Mesenchymal stem cell (in vitro differentiated cells and primary cell): ENCODE measurements at places on chromosomes 3 and 15.

GRCh38 chr3:53773611-53774368 is 72.4 kb downstream of the CHDH start:
- peaks cover 2% of the 10 kb centered on the region for H3K4me1 ChIP-seq
- no peak overlapping the region for H3K27ac ChIP-seq
- peaks cover 41% of the 10 kb centered on the region for H3K27me3 ChIP-seq

DNA sequence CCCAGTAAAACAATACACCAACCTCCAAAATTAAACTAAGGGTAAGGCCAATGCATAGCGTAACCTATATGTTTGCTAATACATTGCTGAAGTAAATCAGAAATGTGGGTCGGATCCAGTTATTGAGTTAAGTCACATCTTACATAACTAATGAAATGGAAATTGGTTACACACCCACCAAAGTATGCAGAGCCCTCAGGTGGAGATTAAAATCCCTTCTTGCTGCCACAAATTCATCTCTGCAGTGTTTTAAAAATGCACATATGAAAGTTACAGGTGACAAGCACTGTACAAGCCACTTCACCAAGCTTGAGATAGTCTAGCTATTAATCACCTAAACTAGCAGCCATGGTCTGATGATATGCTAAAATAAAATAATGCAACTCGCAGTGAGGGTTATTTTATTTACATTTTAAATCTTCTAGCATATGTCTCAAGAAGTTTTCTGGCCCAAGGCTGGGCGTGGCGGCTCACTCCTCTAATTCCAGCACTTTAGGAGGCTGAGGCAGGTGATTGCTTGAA is 130.6 kb downstream of the AQP9 start:
- no peak for DNase-seq
- peaks cover 4% of the 10 kb centered on the region for H3K27me3 ChIP-seq
- H3K4me3 ChIP-seq = no peak overlapping the region
- no peaks in the 10 kb centered on the region for H3K36me3 ChIP-seq

- H3K27ac ChIP-seq = no peak overlapping the region
- H3K4me3 ChIP-seq = no peak overlapping the region
- no peaks in the 10 kb centered on the region for H3K27me3 ChIP-seq
- peaks cover 41% of the 10 kb centered on the region for H3K36me3 ChIP-seq
- peaks cover 18% of the 10 kb centered on the region for H3K4me1 ChIP-seq
Measured at GRCh38 chr15:59313641-59314332, 58.9 kb downstream of the MYO1E start.

DNA sequence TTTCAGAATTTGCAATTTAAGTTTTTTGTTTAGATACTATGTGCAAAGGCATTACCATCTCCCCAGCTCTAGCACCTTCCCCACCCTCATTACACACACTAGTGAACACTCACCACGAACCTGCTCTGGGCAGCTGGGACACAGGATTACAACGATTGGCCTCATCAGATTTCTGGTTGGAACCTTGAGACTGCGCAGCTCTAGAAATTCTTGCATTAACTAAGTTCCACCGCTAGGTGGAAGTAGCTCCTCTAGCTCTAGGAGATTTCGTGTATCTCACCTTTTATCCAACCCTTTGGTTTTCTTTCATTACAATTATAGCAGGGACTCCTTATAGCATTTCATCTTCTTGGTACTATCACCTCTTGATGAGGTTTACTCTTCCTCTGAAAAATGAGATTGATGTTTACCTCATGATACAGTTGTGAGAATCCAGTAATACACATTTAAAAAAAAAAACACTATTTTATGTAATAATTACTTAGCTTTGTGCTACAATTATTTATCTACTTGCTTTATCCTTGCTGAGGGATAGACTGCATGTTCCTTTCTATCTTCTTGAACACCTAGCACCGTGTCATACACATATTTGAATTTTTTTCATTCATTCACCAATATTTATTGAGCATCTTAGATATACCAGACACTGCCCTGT is 28.7 kb upstream of the PLOD2 start:
- no peaks in the 10 kb centered on the region for H3K36me3 ChIP-seq
- H3K27ac ChIP-seq = no peak overlapping the region
- DNase-seq = peak; percentile 68
- no peak overlapping the region for H3K4me3 ChIP-seq
- H3K27me3 ChIP-seq = no peaks in the 10 kb centered on the region

DNA sequence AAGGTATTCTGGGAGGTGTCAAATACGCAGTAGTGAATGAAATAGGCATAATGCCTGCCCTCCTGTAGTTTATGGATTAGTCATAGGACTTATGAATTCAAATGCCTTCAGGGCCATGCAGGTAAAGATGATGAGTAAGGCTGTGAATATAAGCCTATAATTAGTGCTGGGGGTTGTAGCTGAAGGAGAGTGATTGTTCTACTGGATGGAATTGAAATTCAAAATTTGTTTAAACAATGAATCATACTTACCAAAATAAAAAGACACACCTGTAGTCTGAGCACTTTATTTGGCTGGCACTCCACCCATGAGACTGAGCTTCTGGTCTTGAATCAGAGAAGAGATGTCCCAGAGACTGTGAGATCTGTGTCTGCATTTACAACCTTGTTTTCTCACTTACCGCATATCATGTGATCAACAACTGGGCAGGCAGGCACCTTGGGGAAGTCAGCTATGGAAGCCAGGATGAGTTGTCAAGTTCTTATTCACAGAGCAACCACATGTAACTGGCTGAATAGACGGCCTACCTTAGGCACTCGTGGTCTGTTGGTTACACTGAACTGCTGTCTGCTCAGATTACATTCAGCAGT is 291.8 kb downstream of the NAALADL2 start:
- H3K4me1 ChIP-seq = no peaks in the 10 kb centered on the region
- no peaks in the 10 kb centered on the region for H3K36me3 ChIP-seq
- H3K27me3 ChIP-seq = no peaks in the 10 kb centered on the region
- no peak overlapping the region for H3K27ac ChIP-seq

DNA sequence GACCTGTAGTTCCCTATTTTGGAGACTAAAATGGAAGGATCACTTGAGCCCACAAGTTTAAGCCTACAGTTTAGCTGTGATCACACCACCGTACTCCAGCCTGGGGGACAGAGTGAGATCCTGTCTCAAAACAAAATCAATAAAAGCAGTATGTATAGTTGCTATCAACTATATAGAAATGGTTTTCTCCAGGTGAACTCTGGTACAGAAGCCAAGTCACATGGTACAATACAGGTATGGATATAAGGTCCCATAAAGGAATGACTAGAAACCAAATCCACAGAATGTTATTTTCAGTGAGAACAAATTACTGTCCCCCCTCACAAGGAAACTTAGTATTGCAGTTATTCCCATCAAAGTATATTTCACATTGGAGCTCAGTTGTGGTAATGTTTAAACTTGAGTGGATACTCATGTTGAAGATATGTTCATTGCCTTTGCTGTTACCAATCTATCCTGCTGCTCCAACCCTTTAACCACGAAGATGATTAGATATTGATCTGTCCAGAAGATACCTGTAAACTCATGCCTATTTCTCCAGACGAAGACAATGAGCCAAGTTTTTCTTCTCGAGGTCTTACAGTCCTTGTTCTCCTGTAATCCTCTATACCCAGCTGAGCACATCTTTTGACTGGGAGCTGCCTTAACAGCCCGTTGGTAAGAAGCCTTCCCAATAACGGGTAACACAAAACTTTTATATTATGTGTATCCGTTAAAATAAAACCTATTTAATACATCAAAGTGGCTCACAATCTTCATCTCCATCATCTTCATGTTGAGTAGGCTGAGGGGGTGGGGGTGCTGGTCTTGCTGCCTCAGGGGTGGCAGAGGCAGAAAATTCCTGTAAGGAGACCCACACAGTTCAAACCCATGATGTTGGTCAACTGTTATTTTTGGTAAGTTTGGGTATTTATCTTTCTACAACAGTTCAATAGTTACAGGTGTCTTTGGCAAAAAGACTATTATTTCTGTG is 24.6 kb downstream of the TRA2B start:
- peaks cover 56% of the 10 kb centered on the region for H3K36me3 ChIP-seq
- H3K27ac ChIP-seq = no peak overlapping the region
- DNase-seq = peak; percentile 38
- H3K4me1 ChIP-seq = no peaks in the 10 kb centered on the region
